Activated T-cell treated with anti-CD3 and anti-CD28 coated beads, Interleukin-2, amount 50 U/mL, for 4 hours (primary cell): ENCODE measurements at places on chromosomes 1 and 21. TPM values are rescaled to one million over a fixed set of nuclear protein-coding genes. Genes with fewer than 3 reads are reported as not detected.

The NFYC gene
- total RNA-seq = 59.8 TPM

The KRTAP10-12 gene
- not detected for total RNA-seq

The PRCC gene
- total RNA-seq = 111 TPM

The C1orf50 gene
- total RNA-seq = 4.5 TPM

The DEPDC1 gene
- 0.20 TPM for total RNA-seq

The LRRC53 gene
- total RNA-seq = not detected

The ERG gene
- total RNA-seq = 0.18 TPM

The CEP350 gene
- total RNA-seq = 28.3 TPM

The SLC6A9 gene
- total RNA-seq = 14.3 TPM

The FAM167B gene
- total RNA-seq = not detected

The GLRX2 gene
- total RNA-seq = 29.3 TPM

The FALEC gene
- total RNA-seq = 0.40 TPM

The GJA9 gene
- not detected for total RNA-seq
